ENCODE measurements at places on chromosomes 4 and X. TPM values are rescaled to one million over a fixed set of nuclear protein-coding genes. Genes with fewer than 3 reads are reported as not detected.

DNA sequence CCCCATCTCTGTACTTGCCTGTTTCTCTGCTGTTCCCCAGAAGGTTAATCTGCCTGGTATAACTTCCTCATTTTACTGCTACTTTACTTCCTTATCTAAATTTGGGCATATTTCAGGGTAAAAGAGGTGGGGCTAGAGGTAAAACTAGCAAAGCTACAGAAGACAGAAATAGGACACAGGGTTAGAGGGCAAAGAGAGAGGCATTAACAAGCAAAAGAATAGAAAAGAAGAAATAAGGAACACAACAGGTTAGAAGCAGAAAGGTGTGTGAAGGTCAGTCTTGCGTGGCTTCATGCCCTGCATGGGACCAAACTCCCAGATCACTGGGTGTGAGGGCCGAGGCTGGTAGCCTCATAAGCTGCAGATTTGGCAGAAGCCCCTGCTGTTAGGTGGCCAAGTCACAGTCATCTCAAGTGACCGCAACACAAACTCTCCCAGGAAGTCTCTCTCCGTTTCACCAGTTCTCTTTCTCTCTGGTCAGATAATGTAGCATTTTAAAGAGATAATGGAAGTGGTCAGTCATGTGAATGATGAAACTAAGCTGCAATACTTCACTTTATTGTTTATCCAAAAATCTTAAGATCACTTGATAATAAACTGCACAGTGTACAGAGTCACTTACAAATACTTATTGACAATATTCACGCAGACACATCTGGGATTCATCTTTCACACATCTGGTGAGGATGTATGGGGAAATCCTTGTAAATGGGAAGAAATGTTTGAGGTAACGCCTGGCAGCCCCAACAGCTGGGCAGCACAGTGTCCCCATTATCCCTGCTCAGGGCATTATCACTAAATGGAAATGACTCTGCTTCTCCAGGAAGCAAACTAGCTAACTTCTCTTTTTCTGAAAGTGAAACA, 16.4 kb downstream of the TMEM154 start:
- peaks cover 20% of the 10 kb centered on the region for H3K4me1 ChIP-seq
- no peak overlapping the region for H3K4me3 ChIP-seq
- no peaks in the 10 kb centered on the region for H3K27me3 ChIP-seq
- no peak overlapping the region for H3K27ac ChIP-seq
- no peak for DNase-seq

DNA sequence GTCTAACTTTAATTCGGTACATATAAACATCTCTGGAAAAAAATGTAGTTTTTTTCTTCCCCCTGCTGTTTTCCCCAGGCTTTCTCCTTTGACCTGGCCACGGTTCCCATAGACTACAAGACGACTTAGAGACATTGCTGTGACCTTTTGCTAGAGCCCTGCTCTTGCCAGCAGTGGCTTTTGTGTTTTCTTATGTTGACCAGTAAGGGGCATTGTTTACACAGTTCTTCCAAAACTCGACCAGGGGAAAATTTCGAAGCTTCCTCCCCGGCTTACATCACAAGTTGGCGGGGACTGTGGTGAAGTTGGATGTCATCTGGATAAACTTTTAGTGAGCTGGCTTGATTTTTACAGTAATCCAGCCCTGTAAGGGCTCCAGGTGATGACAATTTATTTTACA, 9.3 kb downstream of the CCDC160 start:
- peaks cover 7% of the 10 kb centered on the region for H3K4me1 ChIP-seq
- H3K27me3 ChIP-seq = no peaks in the 10 kb centered on the region
- H3K36me3 ChIP-seq = no peaks in the 10 kb centered on the region
- no peak for DNase-seq
- H3K4me3 ChIP-seq = no peak overlapping the region

The FRAS1 gene
- 0.09 TPM for total RNA-seq

The CRMP1 gene
- not detected for total RNA-seq
